ENCODE measurements at places on chromosomes 12 and 14. TPM values are rescaled to one million over a fixed set of nuclear protein-coding genes. Genes with fewer than 3 reads are reported as not detected.

DNA sequence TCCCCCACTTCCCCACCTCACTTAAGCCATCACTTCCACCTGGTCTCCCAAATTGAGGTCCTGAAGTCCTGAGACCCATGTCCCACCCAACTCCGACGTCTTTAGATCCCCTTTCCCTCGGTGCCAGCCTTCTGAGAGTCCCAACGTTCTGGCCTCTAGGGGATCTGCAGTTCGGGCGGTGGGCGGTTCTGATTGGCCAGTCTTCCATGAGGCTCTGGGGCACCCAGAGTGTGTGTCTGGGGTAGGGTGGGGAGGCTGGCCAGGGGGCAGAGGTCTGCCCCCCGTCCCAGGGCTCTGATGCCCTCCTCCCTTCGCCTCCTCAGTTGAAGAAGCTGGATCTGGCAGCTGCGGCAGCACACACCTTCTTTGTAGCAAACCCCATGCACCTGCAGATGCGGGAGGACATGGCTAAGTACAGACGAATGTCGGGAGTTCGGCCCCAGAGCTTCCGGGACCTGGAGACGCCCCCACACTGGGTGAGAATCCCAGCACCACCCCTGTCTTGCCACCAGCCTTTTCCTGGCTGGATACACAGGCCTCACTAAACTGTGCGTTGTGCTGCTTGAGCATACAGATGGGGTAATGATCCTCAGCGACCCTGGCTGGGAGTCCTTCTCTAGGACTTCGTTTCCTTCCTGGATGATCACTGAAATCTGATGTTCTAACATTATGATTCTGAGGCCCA, 1.5 kb downstream of the P3H3 start:
- peaks cover 53% of the 10 kb centered on the region for H3K27me3 ChIP-seq
- H3K36me3 ChIP-seq: no peaks in the 10 kb centered on the region
- no peak for DNase-seq
- no peak overlapping the region for H3K27ac ChIP-seq
- H3K4me3 ChIP-seq: peak overlapping the region; percentile 66
- peaks cover 24% of the 10 kb centered on the region for H3K4me1 ChIP-seq

- no peaks in the 10 kb centered on the region for H3K36me3 ChIP-seq
- peaks cover 6% of the 10 kb centered on the region for H3K27me3 ChIP-seq
- no peak for DNase-seq
- no peaks in the 10 kb centered on the region for H3K4me1 ChIP-seq
- no peak overlapping the region for H3K27ac ChIP-seq
- H3K4me3 ChIP-seq: no peak overlapping the region
These were observed 352.0 kb downstream of the BCAT1 start for GRCh38 chr12:24596768-24597388.

- H3K4me3 ChIP-seq: no peak overlapping the region
- no peaks in the 10 kb centered on the region for H3K27me3 ChIP-seq
- peaks cover 16% of the 10 kb centered on the region for H3K4me1 ChIP-seq
- peaks cover 5% of the 10 kb centered on the region for H3K36me3 ChIP-seq
These were observed 10.8 kb downstream of the IRF2BPL start for GRCh38 chr14:77017666-77018065.

DNA sequence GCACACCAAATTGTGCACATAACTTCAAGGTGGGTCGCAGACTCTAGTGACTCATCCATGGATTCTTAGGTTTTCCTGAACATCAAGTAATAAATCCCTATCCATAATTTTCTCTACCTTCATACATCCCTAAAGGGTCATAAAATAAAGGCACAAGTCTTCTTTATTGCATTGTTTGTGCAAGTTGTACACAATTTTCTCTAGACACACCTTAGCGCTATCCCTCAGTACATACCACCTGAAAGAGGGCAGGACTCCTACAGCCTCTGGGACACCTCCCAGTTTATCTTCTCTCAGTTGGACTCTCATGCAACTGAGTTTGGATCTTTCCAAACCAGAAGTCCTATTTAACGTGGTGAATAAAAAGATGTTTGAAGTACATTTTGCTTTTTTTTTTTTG, 168.5 kb upstream of the BMP4 start:
- H3K27me3 ChIP-seq: no peaks in the 10 kb centered on the region

- no peaks in the 10 kb centered on the region for H3K36me3 ChIP-seq
- H3K27me3 ChIP-seq: no peaks in the 10 kb centered on the region
- no peak for DNase-seq
- H3K4me1 ChIP-seq: peaks cover 26% of the 10 kb centered on the region
- H3K27ac ChIP-seq: no peak overlapping the region
- H3K4me3 ChIP-seq: no peak overlapping the region
These were observed 61.1 kb downstream of the PITPNM2 start for GRCh38 chr12:123089631-123090353.

- H3K36me3 ChIP-seq: no peaks in the 10 kb centered on the region
- H3K4me1 ChIP-seq: no peaks in the 10 kb centered on the region
- no peak overlapping the region for H3K4me3 ChIP-seq
- H3K27me3 ChIP-seq: no peaks in the 10 kb centered on the region
These were observed 359.6 kb downstream of the BMP4 start for GRCh38 chr14:53596853-53597525.

DNA sequence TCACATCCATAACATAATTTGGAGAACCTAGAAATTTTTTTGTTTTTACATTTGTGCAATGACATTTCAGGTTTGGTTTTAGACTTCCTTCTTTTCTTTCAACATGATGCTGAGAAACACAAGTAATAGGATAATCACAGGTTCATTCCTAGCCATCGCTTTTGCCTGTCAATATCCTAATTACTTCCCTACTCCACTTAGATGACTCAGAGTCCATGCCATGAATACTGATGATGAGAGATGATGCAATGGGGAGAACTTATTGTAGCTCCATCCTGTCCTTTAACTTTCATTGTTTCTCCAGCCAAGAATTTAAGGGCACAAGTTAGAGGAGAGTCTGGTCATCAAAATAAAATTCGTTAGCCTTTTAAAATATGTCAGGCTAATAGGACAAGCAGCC, 101.3 kb downstream of the PTPRO start:
- DNase-seq: no peak
- H3K4me1 ChIP-seq: no peaks in the 10 kb centered on the region
- H3K27me3 ChIP-seq: no peaks in the 10 kb centered on the region
- H3K4me3 ChIP-seq: no peak overlapping the region

DNA sequence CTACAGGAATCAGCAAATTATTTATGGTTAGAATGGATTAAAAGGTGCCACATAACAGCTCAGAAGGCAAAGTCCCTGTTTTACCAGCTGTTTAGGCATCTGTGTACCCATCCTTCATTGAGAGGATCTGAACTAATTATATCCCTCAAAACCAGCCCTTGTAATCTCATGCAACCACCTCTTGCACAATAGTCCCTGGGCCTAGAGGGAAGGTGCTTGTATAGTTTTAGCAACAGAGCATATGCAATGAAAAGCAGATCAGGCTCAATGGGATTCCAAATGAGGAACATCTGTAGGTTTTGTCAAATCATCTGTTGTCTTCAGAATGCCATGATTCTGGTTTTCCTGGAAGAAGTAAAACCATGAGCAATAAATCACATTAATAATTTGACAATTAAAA, 26.0 kb upstream of the GLIPR1L2 start:
- H3K27me3 ChIP-seq: no peaks in the 10 kb centered on the region
- peaks cover 14% of the 10 kb centered on the region for H3K4me1 ChIP-seq
- H3K4me3 ChIP-seq: no peak overlapping the region
- DNase-seq: no peak
- no peak overlapping the region for H3K27ac ChIP-seq

DNA sequence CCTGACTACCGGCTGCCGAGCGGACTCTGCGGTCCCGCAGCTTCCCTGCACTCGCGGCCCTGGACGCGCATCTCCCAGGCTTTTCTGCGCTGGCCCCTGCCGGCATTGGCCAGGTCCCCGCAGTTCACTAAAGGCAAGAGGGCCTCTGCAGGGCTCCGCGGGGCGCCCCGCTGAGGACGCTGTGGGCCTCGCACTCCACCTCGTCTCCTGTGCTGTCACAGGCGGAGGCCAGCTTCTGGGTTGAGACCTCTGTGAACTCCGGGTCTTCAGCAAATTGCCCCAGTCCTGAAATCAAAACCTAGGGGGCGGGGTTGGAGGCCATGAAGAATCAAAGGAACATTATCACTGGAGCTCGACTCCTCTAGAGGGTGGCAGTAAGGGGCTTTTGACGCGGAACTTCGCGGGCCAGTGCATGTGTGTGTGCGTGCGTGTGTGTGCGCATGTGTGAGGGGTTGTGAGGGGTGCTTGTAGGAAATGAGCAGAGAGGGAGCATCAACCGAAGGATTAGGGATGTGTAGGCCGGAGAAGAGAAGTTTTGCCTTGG, 68.5 kb upstream of the CAPRIN2 start:
- peak overlapping the region; percentile 65 for H3K4me3 ChIP-seq
- peaks cover 51% of the 10 kb centered on the region for H3K27me3 ChIP-seq
- H3K27ac ChIP-seq: no peak overlapping the region
- H3K36me3 ChIP-seq: no peaks in the 10 kb centered on the region
- DNase-seq: peak; percentile 29

GRCh38 chr12:127237151-127237550, 1029.8 kb upstream of the TMEM132C start:
- no peaks in the 10 kb centered on the region for H3K4me1 ChIP-seq
- H3K36me3 ChIP-seq: no peaks in the 10 kb centered on the region
- no peak overlapping the region for H3K27ac ChIP-seq
- H3K27me3 ChIP-seq: no peaks in the 10 kb centered on the region

GRCh38 chr12:48917857-48918537, 7.3 kb downstream of the FKBP11 start:
- DNase-seq: peak; percentile 68
- peak overlapping the region; percentile 75 for H3K4me3 ChIP-seq
- no peaks in the 10 kb centered on the region for H3K27me3 ChIP-seq
- H3K27ac ChIP-seq: peak overlapping the region; percentile 88

- H3K36me3 ChIP-seq: peaks cover 16% of the 10 kb centered on the region
- DNase-seq: no peak
- H3K4me1 ChIP-seq: no peaks in the 10 kb centered on the region
- H3K27me3 ChIP-seq: no peaks in the 10 kb centered on the region
These were observed 29.6 kb upstream of the HDAC7 start for GRCh38 chr12:47849261-47849660.

DNA sequence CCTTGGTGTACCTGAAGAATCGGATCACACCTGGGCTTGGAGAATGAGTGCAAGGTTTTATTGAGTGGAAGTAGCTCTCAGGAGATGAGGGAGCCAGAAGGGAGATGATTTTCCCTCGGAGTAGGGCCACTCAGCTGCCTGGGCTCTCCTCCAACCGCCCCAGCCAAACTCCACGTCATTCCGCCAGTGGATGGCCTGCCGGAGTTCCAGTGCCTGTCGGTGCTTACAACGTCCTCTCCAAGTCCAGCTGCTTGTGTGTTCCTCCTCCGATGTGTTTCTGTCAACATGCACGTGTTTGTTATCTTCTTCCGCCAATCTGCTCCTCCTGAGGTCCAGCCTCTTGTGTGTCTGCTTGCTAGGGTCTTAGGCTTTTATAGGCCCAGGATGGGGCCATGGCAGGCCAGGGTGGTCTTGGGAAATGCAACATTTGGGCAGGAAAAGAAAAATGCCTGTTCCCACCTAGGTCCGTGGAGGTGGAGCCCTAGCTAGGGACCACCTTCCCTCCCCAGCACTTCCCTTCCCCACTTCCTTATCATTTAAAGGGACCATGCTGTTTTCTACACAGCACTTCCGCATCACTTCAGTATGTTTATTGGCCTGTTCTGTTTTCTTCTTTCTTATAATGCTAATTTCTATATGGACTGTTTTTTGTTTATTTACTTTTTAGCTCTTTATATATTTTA, 343.2 kb downstream of the PDZRN4 start:
- no peaks in the 10 kb centered on the region for H3K36me3 ChIP-seq
- H3K4me3 ChIP-seq: no peak overlapping the region
- H3K4me1 ChIP-seq: no peaks in the 10 kb centered on the region
- no peak overlapping the region for H3K27ac ChIP-seq
- DNase-seq: no peak

- H3K4me3 ChIP-seq: no peak overlapping the region
- DNase-seq: no peak
- peaks cover 61% of the 10 kb centered on the region for H3K27me3 ChIP-seq
- no peaks in the 10 kb centered on the region for H3K36me3 ChIP-seq
- H3K27ac ChIP-seq: no peak overlapping the region
- H3K4me1 ChIP-seq: peaks cover 14% of the 10 kb centered on the region
These were observed 8.6 kb downstream of the DDN start for GRCh38 chr12:48990552-48990951.

- H3K27me3 ChIP-seq: no peaks in the 10 kb centered on the region
- H3K4me3 ChIP-seq: no peak overlapping the region
- no peaks in the 10 kb centered on the region for H3K36me3 ChIP-seq
- H3K27ac ChIP-seq: no peak overlapping the region
- no peak for DNase-seq
- no peaks in the 10 kb centered on the region for H3K4me1 ChIP-seq
These were observed 634.4 kb downstream of the LRFN5 start for GRCh38 chr14:42241101-42241500.

- peaks cover 29% of the 10 kb centered on the region for H3K36me3 ChIP-seq
- H3K4me1 ChIP-seq: no peaks in the 10 kb centered on the region
- no peaks in the 10 kb centered on the region for H3K27me3 ChIP-seq
- no peak for DNase-seq
- no peak overlapping the region for H3K27ac ChIP-seq
These were observed 40.3 kb downstream of the TECPR2 start for GRCh38 chr14:102403028-102403427.

DNA sequence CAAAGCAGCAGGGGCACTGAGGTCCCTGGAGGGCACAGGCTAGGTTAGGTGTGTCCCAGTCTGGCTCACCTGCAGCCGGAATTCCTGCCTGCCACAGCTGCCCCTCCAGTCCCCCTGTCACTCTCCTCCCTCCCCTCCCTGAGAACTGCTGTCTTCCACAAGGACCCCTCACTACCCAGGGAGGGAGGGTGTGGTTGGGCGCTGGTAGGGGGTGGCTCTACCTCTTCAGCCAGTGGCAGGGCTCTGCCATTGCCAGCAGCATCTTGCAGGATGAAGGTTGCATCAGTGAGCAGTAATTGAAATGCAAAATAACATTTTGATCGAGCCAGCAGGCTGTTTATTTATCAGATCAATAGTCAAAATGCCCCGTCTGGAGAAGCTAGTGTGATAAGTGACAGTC, 45.7 kb downstream of the ESRRB start:
- H3K4me1 ChIP-seq: no peaks in the 10 kb centered on the region
- H3K27ac ChIP-seq: no peak overlapping the region
- H3K27me3 ChIP-seq: peaks cover 5% of the 10 kb centered on the region
- no peak overlapping the region for H3K4me3 ChIP-seq
- no peaks in the 10 kb centered on the region for H3K36me3 ChIP-seq

DNA sequence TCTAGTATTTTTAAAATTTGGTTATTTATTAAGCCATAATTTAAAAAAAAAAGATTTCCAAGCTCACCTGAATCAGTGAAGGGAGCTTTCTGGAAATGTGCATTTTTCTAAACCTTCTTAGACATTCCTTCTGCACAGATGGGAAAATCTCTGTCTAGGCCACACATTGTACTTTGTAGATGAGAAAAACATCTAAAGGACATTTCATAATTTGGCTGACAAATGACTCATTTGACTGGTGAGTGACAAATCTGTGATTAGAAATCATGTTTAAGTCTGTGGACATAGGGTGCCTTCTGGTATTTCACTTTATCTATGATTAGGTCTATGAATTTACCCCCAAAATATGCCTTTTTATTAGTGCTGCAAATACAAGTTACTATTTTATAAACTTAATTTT, 1044.9 kb upstream of the FLRT2 start:
- no peak for DNase-seq
- no peak overlapping the region for H3K4me3 ChIP-seq
- H3K27ac ChIP-seq: no peak overlapping the region
- H3K4me1 ChIP-seq: no peaks in the 10 kb centered on the region
- H3K27me3 ChIP-seq: no peaks in the 10 kb centered on the region

Gene CAPZA3
- total RNA-seq: not detected

Gene SLCO1B1
- total RNA-seq: not detected

Gene LRRC43
- total RNA-seq: not detected

Gene SLC39A2
- not detected for total RNA-seq

Gene CDCA3
- 103 TPM for total RNA-seq

Gene MGP
- 0.21 TPM for total RNA-seq

Gene TAS2R14
- total RNA-seq: 2.1 TPM

Gene LRP1-AS
- total RNA-seq: not detected

Gene VPS33A
- total RNA-seq: 22.0 TPM

Gene C12orf56
- total RNA-seq: not detected

Gene GALNT8
- 0.84 TPM for total RNA-seq

Gene PLD4
- not detected for total RNA-seq

Gene RTL1
- not detected for total RNA-seq

Gene A2ML1
- total RNA-seq: not detected

Measured in activated CD8-positive, alpha-beta T cell treated with anti-CD3 and anti-CD28 coated beads, Interleukin-2, amount 10 ng/mL, durations not matched to agents 7 days and 5 days (primary cell).